ENCODE measurements at places on chromosomes 5 and 9. TPM values are rescaled to one million over a fixed set of nuclear protein-coding genes. Genes with fewer than 3 reads are reported as not detected.

FOXD4L5 gene
- total RNA-seq, result under 0.01 TPM

SAXO1 gene
- not detected for total RNA-seq

LTC4S gene
- 1.6 TPM for total RNA-seq

GZMA gene
- 0.41 TPM for total RNA-seq

NIM1K gene
- total RNA-seq, result 8.2 TPM

FGD3 gene
- 17.9 TPM for total RNA-seq

LRRC19 gene
- not detected for total RNA-seq

ENHO gene
- 53.4 TPM for total RNA-seq

CDC20B gene
- total RNA-seq, result not detected

GRCh38 chr5:15691521-15691920, 191.5 kb downstream of the FBXL7 start:
- DNase-seq, result no peak

GRCh38 chr5:138463419-138464007, 1.8 kb upstream of the EGR1 start:
- DNase-seq, result no peak

- DNase-seq, result no peak
Measured at GRCh38 chr9:91500509-91501014, 76.9 kb upstream of the NFIL3 start.

DNA sequence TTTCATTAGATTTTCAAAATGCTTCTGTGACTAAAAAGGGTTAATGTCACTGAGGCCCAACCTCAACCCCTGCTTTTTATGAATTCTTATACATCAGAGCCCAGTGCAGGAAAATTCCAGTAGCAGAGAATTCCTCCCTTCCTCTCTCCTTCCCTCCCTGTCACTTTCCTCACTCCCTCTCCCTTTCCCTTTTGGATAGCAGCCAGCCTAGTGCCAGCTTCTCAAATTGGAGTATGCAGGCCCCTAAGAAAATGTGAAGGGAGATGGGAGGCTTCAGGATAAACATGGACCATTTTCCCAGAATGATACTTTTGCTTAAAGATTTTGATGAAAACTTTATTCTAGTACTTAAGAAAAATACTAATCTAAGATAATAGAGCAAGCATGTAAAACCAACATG, 507.4 kb downstream of the KDM4C start:
- no peak for DNase-seq

DNA sequence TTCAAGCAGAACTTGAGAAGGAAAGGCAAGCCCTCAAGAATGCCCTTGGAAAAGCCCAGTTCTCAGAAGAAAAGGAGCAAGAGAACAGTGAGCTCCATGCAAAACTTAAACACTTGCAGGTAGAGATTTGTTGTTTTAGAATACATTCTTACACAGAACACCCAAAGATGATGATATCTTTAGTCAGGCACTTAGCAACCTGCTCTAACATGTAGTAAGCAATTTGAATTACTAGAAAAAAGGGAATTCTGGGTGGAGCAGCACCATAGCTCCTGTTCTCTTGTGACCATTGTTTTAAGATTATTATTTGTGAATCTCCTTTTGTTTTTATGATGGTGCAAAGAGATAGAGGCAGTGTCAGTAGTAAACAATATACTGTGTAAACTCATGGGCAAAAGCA, 63.1 kb downstream of the RAB14 start:
- no peak for DNase-seq

DNA sequence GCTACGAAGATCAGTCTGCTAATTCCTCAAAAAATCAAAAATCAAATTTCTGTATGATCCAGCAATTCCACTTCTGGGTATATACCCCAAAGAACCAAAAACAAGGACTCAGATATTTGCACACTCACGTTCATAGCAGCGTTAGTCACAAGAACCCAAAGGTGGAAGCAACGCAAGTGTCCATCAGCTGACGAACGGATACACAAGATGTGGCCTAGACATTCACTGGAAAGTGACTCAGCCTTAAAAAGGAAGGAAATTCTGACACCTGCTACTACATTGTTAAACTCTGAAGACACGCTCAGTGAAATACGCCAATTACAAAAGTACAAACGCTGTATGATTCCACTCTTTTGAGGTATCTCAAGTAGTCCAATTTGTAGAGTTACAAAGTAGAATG, 93.3 kb downstream of the OTULIN start:
- DNase-seq, result no peak

- no peak for DNase-seq
Measured at GRCh38 chr5:154801083-154801482, 45.9 kb downstream of the LARP1 start.

DNA sequence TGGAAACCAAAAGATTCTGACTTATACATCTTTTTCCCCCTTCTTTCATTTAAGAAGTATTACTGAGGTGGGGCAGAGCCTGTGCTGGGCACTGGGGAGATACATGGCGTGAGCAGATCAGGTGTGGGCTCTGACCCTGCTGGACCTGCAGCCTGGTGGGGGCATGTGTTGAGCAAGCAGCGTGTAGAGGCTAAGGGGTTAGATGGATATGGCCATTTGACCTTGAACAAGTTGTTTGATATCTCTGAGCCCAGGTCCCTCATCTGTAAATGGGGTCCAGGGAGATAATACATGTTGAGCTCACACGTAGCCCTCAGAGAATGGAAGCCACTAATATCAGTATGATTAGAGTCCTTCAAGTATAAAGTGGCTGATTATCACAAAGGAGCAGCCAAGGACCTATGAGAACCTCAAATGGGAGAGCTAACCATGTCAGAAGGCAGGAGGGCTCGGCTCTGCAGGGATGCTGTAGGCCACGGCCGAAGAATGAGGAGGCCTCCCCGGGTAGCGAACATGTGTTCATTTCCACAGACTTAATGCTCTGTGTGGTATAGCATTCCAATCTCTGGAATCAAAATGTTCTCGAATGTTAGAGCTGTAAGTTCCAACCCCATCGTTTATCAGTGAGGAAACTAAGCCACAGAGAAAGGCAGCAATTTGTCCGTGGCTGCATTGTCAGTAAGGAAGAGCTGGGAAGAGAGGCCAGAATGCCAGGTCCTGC, 15.4 kb upstream of the ANGPTL2 start:
- no peak for DNase-seq

GRCh38 chr9:71744754-71745521, 23.4 kb downstream of the CEMIP2 start:
- no peak for DNase-seq

- DNase-seq, result no peak
Measured at GRCh38 chr9:3993773-3994172, 306.1 kb downstream of the GLIS3 start.

GRCh38 chr9:136965771-136966484, 11.4 kb upstream of the PTGDS start:
- DNase-seq, result peak; percentile 80

DNA sequence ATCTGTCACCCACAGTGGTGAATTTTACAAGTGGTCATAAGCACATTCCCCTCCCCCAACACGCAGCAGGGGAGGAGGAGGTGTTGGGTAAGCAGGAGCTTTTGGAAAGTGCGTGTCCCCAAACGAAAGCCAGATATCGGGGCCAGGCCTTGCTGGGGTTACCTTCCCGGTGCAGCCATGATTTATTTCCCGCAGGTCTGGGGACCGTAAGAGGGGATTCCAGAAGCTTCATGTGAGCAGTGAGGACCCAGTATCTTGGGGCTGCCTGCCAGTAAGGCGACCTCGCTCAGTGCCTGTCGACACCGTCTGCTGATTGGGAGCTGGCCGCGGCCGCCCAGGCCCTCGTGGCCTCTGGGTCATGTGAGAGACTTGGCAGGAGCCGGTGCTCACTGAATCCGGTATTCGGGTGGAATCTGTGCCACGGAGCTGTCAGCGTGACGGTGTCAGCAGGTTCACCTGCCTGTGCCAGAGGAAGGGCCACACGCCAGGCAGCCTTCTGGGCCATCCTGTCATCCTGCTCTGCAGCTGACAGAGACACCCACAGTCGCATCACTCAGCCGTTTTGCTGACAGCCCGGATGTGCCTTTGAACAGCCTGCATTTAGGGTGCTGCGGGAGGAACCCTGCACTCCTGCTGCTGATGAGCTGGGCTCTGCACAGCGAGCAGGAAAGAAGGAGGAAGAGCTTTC, 37.3 kb downstream of the SEC61B start:
- DNase-seq, result peak; percentile 18

- no peak for DNase-seq
Measured at GRCh38 chr9:114098936-114099668, at the start of gene KIF12. KIF12 (minus strand) TSS chr9:114099292; CDS start chr9:114099276, 16 bp downstream.

GRCh38 chr5:98798371-98798770, 24.9 kb downstream of the RGMB start:
- DNase-seq, result no peak

Measured in frontal cortex (tissue), 4 donors.